CD8-positive, alpha-beta memory T cell (primary cell): ENCODE measurements at places on chromosomes 6 and 20.

DNA sequence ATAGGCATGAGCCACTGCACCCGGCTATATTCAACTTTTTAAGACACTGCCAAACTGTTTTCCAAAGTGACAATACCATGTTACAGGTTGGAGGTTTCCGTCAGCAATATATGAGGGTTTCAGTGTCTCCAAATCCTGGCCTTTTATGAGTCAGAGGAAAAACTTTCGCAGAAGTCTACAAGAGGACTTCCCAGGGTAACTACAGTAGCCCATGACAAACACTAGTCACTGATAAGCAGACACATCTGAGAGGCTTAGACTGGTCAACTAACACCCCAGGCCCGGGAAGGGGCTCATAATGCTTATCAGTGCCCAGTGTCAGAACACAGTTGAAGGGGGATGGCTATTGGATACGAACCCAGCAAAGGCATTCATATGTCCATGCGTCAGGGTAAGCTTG lies 85.4 kb downstream of the SOX4 start:
- DNase-seq = no peak

DNA sequence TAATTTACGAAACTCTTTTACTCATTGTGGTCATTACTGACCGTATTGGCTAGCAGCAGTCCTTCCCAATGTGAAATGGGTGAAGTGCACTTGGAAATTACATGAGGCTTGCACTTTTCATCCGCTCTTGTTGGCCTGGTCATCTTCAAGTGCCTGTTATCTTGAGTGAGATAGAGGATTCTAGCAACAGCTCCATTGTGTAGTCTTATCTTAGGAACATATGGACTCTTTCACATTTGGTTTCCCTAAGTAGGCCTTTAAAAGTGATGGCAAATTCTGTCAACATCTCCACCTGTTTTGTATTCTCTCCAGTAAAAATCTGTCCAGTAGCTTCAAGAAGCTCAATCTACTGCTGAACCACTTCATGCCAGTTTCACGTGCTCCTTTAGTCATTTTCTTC lies 114.8 kb upstream of the MARCKS start:
- no peak for DNase-seq

- DNase-seq = no peak
Measured at GRCh38 chr20:54431156-54431944, 44.0 kb upstream of the DOK5 start.

DNA sequence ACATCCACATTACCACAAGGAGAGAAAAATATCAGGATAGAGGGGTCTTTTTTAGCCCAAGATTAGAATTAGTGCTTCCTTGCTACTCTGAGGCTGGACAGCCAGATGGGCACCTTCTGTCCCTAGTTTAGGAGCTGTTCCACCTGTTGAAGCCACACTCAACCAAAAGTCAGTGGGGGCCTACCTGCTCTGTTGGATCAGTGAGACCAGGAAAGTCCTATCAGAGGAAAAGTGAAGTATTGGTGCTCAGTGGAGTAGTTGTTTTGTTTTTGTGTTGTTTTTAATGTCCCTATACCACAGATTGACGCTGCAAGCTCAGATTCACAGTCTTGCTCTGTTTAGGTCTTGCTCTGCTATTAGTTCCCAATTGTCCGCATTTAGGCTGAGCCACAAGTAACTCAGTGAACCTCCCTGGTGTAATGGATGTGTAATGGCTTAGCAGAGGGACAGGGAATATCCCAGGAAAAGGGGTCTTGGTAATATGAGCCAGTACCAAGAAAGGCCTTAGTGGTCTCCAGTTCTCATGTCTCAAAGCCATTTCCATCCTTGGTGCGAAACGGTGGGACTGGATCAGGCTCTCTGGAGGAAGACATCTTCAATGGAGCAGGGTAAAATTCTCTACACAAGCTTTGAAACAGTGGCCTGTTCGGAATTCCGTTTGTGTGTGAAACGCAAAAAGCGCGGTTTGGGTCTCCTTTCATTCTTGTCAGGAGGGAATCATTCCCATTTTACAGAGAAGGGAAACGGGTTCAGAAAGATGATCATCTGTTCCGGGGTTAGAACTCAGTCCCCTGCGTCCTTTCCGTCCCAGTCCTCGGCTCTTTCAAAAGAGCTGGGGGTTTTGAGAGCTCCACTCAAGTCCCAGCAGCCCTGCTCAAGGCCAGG lies 631 bp upstream of the PABPC1L start:
- no peak for DNase-seq

- DNase-seq = no peak
Measured at GRCh38 chr6:100229512-100229911, 235.2 kb downstream of the SIM1 start.

- no peak for DNase-seq
Measured at GRCh38 chr6:137363805-137364138, 130.4 kb downstream of the OLIG3 start.

GRCh38 chr6:16399158-16399557 lies 160.8 kb downstream of the GMPR start:
- DNase-seq = no peak

DNA sequence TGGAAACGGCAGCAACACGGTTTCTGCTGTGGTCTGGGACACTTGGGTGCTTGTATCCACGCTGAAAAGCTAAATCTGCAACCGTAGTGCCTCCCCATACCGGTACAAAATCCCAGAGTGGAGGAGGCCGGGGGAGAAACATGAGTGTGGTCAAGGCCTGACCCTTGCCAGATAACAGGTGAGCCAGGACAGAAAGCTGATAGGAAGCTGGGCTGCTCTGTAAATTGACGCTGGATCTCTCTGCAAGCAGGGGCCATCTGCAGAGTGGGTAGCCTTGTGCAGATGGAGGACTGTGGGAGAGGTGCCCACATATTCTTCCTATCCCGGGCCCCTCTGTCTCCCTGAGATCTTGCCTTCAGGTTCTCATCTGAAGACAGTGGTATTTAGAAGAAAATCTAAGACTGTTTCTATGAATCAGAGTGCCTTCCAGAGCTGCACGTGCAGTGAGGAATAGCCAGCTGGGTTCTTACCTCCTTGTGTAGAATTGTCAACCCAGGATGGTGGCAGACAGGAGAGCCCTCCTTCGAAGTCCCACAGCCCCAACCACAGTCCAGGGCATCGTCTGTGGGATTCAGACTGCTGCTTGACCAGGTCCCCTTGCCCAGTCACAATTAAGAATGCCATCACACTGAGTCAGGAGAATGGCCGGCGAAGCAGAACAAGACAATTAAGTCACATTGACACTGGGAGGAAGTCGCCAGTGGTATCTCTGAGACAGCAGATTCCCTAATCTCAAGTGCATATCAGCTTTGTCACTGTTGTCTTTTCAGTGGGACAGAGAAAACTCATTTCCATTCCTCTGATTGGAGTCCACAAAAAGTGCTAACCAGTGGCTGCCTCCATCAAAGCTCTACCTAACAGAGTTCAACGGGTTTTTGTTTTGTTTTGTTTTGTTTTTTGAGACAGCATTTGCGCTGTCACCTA lies 100.0 kb upstream of the RIPOR2 start:
- DNase-seq = no peak

GRCh38 chr6:67933278-67933677 lies 701.8 kb upstream of the ADGRB3 start:
- no peak for DNase-seq

DNA sequence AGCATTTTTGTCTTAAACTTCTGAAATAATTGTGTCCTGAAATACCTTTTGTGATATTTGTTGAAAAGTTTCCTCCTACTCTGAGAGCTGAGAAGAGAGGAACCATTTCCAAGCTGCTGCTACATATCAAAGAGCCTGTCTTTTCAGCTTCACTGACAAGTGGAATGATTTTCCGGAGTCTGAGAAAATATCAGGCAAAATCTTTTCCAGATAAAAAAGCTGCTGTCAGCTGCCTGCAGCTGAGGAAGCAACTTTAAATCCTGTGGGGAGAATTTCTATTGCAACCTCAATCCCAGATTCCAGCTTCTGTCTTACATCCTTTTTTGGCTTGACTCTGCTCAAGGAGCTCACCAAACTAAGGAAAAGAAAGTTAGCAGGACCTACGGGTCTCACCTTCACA lies 904.3 kb downstream of the PHF3 start:
- DNase-seq = no peak

GRCh38 chr6:399785-400534 lies 8.4 kb downstream of the IRF4 start:
- DNase-seq = no peak

GRCh38 chr6:44058617-44059358 lies 68.5 kb downstream of the MRPL14 start:
- DNase-seq = no peak

GRCh38 chr6:28555136-28555535 lies 29.5 kb downstream of the GPX5 start:
- DNase-seq = no peak

DNA sequence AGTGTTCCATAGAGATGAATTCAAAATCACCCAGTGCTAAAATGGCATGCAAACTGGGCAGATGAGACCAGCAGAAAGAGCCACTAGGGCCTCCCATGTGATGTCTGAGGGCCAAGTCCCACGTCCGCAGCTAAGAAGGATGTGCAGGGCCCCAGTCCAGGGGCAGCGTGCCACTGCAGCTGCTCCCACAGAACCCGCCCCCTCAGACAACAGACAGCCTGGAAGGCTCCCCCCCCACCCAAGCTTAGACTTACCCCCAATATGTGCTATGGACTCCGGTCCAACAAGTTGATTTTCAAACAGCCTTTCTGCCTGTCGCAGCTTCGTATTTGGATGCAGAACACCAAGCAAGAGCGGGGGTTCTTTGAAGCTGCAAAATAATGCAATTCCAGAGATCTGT lies 14.0 kb downstream of the APMAP start:
- DNase-seq = no peak

GRCh38 chr6:87832025-87832825 lies 130.2 kb upstream of the AKIRIN2 start:
- no peak for DNase-seq

DNA sequence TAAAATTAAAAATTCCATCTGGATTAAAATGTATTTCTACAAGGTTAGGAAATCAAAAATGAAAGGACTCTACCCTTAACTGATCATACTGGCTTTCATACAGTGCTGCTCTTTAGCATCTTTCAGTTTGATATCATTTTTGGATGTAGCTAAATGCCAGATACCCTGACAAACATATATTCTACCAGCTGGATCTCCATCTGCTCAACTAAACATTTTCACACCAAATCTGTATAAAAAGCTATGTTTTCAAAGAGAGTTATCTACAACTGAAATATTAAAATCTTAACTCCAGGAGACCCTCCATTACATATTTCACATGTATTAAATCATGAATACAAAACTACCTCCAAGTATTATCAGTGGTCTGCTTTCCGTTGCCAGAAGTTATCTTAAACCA lies 95.7 kb downstream of the EPHA7 start:
- no peak for DNase-seq

GRCh38 chr6:168649209-168649608 lies 208.2 kb downstream of the SMOC2 start:
- DNase-seq = no peak

- no peak for DNase-seq
Measured at GRCh38 chr6:132698608-132699007, 15.2 kb downstream of the VNN1 start.

GRCh38 chr6:144364782-144365181 lies 79.6 kb downstream of the UTRN start:
- no peak for DNase-seq

DNA sequence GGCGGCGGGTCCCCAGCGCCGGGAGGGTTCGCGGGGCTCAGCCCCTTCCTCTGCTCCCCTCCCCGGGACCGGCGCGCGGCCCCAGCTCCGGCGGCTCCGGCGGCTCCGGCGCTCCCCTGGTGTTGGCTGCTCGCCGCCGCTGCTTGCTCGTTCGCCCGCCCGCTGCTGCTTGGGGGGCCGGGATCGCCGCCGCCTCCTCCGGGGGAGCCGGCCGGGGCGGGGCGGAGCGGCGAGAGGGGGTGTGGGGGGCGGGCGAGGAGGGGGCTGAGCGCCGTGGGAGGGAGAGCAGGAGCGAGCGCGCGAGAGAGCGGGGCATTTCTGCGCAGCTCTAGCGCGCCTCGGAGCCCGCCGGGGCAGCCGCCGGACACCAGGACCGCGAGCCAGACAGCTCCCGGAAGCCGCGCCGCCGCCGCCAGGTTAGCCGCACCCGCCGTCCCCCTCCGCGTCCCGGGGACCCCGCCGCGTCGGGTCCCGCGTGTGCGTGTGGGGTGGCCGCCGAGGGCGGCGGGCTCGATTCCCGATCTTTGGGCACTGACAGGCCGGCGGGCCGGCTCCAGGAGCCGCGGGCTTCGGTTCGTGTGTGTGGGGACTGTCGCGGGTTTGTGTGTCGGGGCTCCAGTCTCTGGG lies 62.0 kb upstream of the EPB41L1 start:
- no peak for DNase-seq
